ENCODE measurements at places on chromosomes 6 and 20. TPM values are rescaled to one million over a fixed set of nuclear protein-coding genes. Genes with fewer than 3 reads are reported as not detected.

GRCh38 chr6:150271172-150271500, 97.7 kb upstream of the IYD start:
- DNase-seq, result no peak
- no peak overlapping the region for H3K27ac ChIP-seq
- H3K36me3 ChIP-seq, result no peaks in the 10 kb centered on the region
- H3K4me3 ChIP-seq, result no peak overlapping the region
- H3K4me1 ChIP-seq, result no peaks in the 10 kb centered on the region

- no peaks in the 10 kb centered on the region for H3K36me3 ChIP-seq
- DNase-seq, result no peak
- no peak overlapping the region for H3K4me3 ChIP-seq
- H3K27me3 ChIP-seq, result peaks cover 75% of the 10 kb centered on the region
- H3K4me1 ChIP-seq, result peaks cover 5% of the 10 kb centered on the region
- no peak overlapping the region for H3K27ac ChIP-seq
Measured at GRCh38 chr20:62486484-62486883, 10.7 kb upstream of the GATA5 start.

- no peak for DNase-seq
- H3K4me1 ChIP-seq, result peaks cover 43% of the 10 kb centered on the region
- H3K27me3 ChIP-seq, result no peaks in the 10 kb centered on the region
- H3K27ac ChIP-seq, result no peak overlapping the region
- H3K4me3 ChIP-seq, result no peak overlapping the region
Measured at GRCh38 chr6:111598181-111598580, 7.5 kb downstream of the TRAF3IP2 start.

DNA sequence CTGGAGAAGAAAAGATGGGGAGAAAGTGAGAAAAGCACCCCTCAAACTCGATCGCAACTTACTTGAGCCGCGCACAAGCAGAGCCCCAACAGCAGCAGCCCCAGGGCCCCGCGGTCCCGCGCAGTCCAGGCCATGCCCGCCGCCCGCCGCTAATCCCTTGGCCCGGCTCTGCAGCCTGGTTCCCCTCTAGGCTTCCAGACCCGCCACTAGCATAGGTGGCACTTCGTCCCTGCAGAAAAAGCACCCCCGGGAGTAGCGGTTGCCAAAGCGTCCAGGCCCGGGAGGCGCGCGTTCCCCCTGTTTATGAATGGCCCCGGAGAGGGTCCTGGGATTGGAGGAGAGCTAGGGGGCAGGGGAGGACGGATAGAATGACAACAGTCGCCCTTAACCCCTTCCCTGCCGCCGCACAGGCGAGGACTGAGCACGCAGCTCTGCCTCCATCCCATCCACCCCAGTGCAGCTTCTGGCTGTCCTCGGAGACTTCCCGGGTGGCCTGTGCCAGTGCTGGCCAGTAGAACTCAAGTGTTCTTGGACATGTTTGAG, 19.9 kb downstream of the COL9A1 start:
- H3K4me1 ChIP-seq, result no peaks in the 10 kb centered on the region
- H3K36me3 ChIP-seq, result no peaks in the 10 kb centered on the region
- no peak overlapping the region for H3K4me3 ChIP-seq
- no peak for DNase-seq
- no peak overlapping the region for H3K27ac ChIP-seq
- H3K27me3 ChIP-seq, result no peaks in the 10 kb centered on the region

DNA sequence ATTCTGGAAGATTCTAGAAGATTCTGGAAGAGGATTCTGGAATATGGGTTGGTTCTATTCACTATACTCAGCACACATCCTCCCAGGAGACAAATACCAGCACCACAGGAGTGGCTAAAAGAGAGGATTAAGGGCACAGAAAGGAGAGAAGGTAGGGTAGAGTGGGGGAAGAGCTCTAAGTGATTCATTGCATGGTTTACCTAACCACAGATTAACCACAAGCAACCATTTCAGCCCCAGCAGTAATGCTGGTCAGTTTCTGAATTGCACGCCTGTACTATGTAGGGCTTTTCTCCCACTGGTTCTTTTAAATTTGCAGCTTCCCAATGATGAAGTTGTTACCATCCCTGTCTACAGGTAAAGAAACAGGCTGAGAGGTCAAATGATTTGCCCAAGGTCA, 192.7 kb upstream of the PMEPA1 start:
- H3K27ac ChIP-seq, result peak overlapping the region; percentile 4
- peaks cover 26% of the 10 kb centered on the region for H3K4me1 ChIP-seq
- no peak overlapping the region for H3K4me3 ChIP-seq
- DNase-seq, result peak; percentile 69
- no peaks in the 10 kb centered on the region for H3K27me3 ChIP-seq
- H3K36me3 ChIP-seq, result no peaks in the 10 kb centered on the region

GRCh38 chr6:167896648-167897047, 69.9 kb downstream of the AFDN start:
- H3K4me3 ChIP-seq, result no peak overlapping the region
- DNase-seq, result no peak
- no peak overlapping the region for H3K27ac ChIP-seq
- peaks cover 48% of the 10 kb centered on the region for H3K36me3 ChIP-seq

DNA sequence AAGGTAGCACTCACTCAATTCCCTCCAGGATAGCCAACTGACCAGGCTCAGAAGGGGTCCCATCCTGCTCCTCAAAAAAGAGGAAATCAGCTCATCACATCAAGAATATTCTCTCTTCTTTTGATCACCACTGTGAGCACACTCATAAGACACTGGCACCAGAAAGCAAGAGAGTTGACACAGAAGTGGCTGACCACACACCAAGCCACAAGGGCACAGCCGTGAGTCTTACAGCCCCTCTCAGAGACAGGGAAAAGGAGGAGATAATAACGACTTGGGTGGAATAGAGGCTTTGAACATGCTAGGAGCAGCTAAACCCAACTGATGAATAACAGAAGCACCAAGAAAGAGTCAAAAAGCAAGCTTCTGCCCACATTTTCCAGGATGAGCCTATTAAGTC, 249.1 kb upstream of the PREP start:
- DNase-seq, result no peak
- no peak overlapping the region for H3K27ac ChIP-seq
- no peaks in the 10 kb centered on the region for H3K27me3 ChIP-seq
- H3K4me3 ChIP-seq, result no peak overlapping the region

DNA sequence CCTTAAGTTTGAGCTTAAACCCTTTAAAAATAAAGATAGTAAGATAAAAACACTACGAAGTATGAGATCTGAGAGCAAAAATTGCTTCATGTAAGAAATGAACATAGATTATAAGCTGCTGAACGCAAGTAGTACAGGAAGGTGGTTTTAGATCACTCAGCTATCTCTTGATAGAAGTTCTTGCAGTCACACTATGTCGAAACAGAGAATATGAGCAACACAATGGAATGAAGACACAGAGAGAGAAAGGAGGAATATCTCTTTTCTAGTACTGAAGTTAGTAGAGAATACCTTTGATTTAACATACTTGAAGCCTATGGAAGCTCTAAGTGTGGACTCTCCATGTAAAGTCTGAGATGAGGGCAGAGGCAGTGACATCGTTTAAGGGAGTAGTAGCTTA, 162.7 kb downstream of the CDK19 start:
- no peak overlapping the region for H3K4me3 ChIP-seq
- no peak overlapping the region for H3K27ac ChIP-seq
- H3K27me3 ChIP-seq, result no peaks in the 10 kb centered on the region
- no peaks in the 10 kb centered on the region for H3K4me1 ChIP-seq
- 0 out of 2 replicates have a peak, but pooled peaks cover 3% of the 10 kb centered on the region for H3K36me3 ChIP-seq

- H3K27ac ChIP-seq, result peak overlapping the region; percentile 37
- H3K4me1 ChIP-seq, result peaks cover 44% of the 10 kb centered on the region
- H3K27me3 ChIP-seq, result no peaks in the 10 kb centered on the region
- H3K4me3 ChIP-seq, result no peak overlapping the region
- DNase-seq, result peak; percentile 62
- peaks cover 57% of the 10 kb centered on the region for H3K36me3 ChIP-seq
Measured at GRCh38 chr6:158642097-158642601, 2.4 kb downstream of the DYNLT1 start.

DNA sequence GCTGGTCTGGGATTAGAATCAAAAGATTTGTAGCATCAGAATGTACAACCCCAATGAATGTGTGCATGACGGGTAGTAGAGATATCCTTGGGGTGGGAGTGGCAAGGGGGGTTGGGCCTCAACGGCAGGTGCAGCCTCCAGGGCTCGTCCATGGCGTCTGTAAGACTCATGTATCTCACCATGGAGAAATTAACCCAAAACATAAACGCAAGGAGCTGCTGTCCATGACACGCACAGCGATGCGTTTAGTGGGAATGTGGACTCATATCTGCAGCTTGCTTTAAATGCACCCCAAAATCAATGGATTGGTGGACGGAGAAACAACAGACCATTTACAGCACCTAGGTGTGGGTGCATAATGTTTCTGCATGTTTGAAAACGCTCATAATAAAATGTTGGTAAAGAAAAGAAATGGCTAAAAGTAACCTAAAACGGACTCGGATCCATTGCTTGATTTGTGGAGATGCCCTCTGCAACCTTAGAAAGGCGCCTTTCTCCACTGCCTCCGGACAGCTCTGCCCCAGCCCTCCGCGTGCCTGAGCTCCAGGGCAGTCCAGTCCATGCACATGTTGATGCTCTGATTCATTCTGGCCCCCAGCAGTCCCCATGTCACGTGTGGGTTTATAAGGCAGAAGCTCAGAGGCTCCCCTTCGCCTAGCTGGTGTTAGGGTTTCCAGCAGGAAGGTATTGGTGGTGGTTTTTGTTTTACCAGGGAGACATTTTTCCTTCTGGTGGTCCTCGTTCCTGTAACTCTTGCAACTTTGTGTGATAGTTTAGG, 24.5 kb downstream of the PYGB start:
- H3K27ac ChIP-seq, result no peak overlapping the region
- peaks cover 89% of the 10 kb centered on the region for H3K36me3 ChIP-seq
- H3K4me3 ChIP-seq, result no peak overlapping the region
- no peaks in the 10 kb centered on the region for H3K27me3 ChIP-seq
- no peaks in the 10 kb centered on the region for H3K4me1 ChIP-seq
- no peak for DNase-seq

DNA sequence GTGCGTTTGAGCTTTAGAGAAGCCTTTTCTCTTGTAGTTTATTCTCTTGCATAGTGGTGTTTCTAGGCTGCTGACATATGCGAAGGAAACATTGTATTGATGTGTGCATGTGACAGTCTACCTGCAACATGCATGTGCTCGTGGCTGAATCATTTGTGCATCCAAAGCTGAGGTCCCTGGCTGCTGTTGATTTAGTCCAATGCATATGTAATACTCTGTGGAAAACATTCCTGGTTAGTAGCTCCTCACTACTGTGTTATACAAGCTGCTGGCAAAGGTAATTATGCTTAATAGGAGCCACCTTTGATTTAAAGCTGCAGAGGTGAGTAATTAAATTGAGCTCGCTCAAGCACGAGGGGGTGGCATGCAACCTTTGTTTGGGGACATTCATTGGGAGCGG, 24.5 kb downstream of the TSHZ2 start:
- H3K4me3 ChIP-seq, result no peak overlapping the region
- no peaks in the 10 kb centered on the region for H3K36me3 ChIP-seq
- no peak overlapping the region for H3K27ac ChIP-seq
- DNase-seq, result no peak
- no peaks in the 10 kb centered on the region for H3K27me3 ChIP-seq

- H3K27ac ChIP-seq, result no peak overlapping the region
- DNase-seq, result no peak
- H3K4me1 ChIP-seq, result no peaks in the 10 kb centered on the region
Measured at GRCh38 chr6:107763946-107764345, 60.2 kb downstream of the SCML4 start.

DNA sequence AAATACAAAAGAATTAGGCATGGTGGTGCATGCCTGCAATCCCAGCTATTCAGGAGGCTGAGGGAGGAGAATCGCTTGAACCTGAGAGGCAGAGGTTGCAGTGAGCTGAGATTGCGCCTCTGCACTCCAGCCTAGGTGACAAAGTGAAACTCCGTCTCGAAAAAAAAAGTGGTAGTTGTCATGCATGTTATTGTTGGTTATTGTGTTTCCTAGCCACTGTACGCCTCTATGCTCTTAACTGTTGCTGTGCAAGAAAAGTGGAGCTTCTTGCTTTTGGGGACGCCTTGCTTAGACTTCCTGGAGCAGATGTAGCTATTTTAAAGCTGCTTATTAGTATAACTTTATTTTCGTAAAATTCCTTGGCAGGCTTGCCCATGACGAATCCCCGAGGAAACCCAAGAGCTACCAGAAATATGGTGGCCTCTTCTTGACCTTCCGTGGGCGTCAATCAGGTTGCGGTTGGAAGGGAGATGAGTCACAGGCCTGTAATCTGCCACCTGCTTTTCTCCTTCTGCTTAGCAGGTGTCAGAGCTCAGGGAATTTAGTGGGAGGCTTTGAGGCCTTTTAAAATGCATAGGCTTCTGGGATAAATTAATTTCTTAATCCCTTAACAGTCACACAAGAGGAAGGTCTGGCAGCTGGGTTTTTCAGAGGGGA, 17.3 kb downstream of the GABRR2 start:
- peaks cover 4% of the 10 kb centered on the region for H3K4me1 ChIP-seq
- DNase-seq, result peak; percentile 49

GRCh38 chr6:159943101-159943632, 25.7 kb upstream of the IGF2R start:
- no peaks in the 10 kb centered on the region for H3K36me3 ChIP-seq
- 0 out of 2 replicates have a peak, but pooled peaks cover 4% of the 10 kb centered on the region for H3K4me1 ChIP-seq
- peak; percentile 12 for DNase-seq

DNA sequence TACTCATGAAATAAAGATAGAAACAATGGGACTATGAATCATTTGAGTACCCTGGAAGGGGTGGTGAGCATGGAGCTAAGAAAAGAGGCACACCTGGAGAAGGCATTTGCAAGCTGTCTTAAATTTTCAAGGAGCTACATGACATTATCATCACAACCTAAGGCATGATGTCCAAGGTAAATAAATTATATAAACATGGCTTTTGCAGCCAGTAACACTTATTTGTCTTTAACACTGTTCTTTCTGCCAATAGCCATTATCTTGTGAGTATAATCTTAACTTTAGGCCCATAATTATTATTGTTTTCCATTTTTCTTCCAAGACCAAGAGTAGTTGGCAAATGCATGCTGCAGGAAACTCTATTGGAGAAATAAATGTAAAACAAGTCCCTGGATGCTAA, 63.7 kb downstream of the ALDH5A1 start:
- no peaks in the 10 kb centered on the region for H3K36me3 ChIP-seq
- H3K27me3 ChIP-seq, result no peaks in the 10 kb centered on the region
- no peak overlapping the region for H3K4me3 ChIP-seq
- no peak overlapping the region for H3K27ac ChIP-seq
- no peaks in the 10 kb centered on the region for H3K4me1 ChIP-seq
- DNase-seq, result no peak

- no peaks in the 10 kb centered on the region for H3K27me3 ChIP-seq
- H3K36me3 ChIP-seq, result no peaks in the 10 kb centered on the region
- DNase-seq, result no peak
- no peak overlapping the region for H3K4me3 ChIP-seq
- no peaks in the 10 kb centered on the region for H3K4me1 ChIP-seq
- no peak overlapping the region for H3K27ac ChIP-seq
Measured at GRCh38 chr6:73203098-73203497, 22.2 kb downstream of the KHDC1L start.

- H3K36me3 ChIP-seq, result no peaks in the 10 kb centered on the region
- no peaks in the 10 kb centered on the region for H3K27me3 ChIP-seq
- H3K4me1 ChIP-seq, result no peaks in the 10 kb centered on the region
- no peak for DNase-seq
- no peak overlapping the region for H3K4me3 ChIP-seq
Measured at GRCh38 chr6:169283924-169284323, 30.3 kb upstream of the THBS2 start.

GRCh38 chr20:20793591-20793990, 81.1 kb upstream of the RALGAPA2 start:
- no peak overlapping the region for H3K27ac ChIP-seq
- H3K36me3 ChIP-seq, result no peaks in the 10 kb centered on the region
- DNase-seq, result no peak

The SLPI gene
- total RNA-seq, result not detected

The XKR7 gene
- not detected for total RNA-seq

The HEY2 gene
- not detected for total RNA-seq

The DUSP15 gene
- 3.4 TPM for total RNA-seq

The KIF6 gene
- total RNA-seq, result not detected

The PCSK2 gene
- total RNA-seq, result not detected
